ENCODE measurements at places on chromosomes 5 and 9.

DNA sequence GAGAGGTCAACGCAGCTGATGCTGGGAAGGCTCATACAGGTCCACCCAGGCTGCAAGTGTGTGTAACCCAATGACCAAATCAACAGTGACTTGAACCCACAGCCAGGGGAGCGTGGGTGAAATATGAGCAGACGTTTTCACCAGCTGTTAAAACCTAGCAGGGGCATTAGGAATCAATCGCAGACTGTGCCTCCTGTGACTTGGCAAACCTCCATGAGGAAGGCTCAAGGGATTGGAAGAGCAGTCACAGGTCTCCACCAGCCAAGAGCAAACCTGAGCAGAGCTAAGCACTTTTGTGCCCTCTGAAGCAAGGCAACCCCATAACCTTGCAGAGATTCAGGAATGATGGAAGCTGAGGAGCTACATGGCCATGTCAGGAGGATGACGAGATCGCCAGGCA is 25.5 kb downstream of the INSYN2B start:
- H3K4me3 ChIP-seq, result no peak overlapping the region
- no peak for DNase-seq
- H3K27ac ChIP-seq, result no peak overlapping the region
- H3K4me1 ChIP-seq, result peaks cover 2% of the 10 kb centered on the region

DNA sequence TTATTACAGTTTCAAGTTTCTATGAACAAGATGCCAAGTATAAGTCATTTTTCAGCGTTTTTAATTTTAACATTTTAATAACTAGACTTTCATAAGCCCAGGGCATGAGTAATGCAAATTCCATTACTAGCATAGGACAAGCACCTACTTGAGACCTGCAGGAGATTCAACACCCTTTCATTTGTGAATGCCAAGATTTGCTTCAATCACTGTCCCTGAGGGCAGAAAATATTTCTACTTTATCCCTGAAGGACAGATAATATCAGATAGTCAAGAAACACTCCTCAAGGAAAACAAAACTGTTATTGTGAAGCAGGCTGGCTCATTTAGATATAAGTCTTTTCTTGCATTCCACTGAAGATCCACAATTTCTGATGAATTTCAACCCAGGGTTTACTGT is 27.7 kb upstream of the ZNF622 start:
- H3K4me3 ChIP-seq, result no peak overlapping the region
- H3K36me3 ChIP-seq, result peaks cover 17% of the 10 kb centered on the region
- no peak overlapping the region for H3K27ac ChIP-seq
- H3K27me3 ChIP-seq, result no peaks in the 10 kb centered on the region
- no peaks in the 10 kb centered on the region for H3K4me1 ChIP-seq
- no peak for DNase-seq

- DNase-seq, result no peak
- no peaks in the 10 kb centered on the region for H3K27me3 ChIP-seq
- H3K4me3 ChIP-seq, result no peak overlapping the region
- H3K27ac ChIP-seq, result no peak overlapping the region
Observed at GRCh38 chr9:77839459-77840140, 191.5 kb upstream of the GNA14 start.

DNA sequence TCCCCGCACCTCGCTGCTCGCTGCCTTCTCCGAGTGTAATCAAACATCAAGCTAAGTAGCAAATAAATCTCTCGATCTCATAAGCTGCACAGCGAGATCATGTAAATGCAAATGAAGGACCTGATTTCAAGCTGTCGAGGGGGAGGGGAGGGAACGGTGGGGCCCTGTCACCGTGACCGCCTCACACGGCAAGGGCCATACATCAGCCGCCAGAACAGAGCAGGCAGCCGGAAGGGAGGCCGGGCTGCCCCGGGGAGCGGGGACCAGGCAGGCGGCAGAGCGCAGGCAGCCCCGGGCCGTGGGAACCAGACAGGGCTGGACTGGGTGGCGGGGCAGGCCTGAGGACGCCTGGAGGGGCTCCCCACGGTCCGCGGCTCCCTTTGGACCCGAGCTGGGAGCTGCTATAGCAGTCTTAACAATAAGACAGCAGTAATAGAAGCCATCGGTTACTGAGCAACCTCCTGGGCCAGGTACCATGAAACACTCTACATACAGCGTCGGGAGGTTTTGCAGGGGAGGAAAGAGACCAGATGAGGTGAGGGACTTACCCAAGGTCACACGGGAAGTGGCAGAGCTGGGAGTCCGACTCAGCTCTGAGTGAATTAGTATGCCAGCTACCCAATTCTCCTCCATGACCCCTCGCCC is 76.8 kb downstream of the CFAP77 start:
- peak overlapping the region; percentile 75 for H3K4me3 ChIP-seq
- peaks cover 53% of the 10 kb centered on the region for H3K27me3 ChIP-seq

GRCh38 chr9:82354279-82354659 is 365.7 kb downstream of the SPATA31D1 start:
- no peak for DNase-seq
- H3K4me1 ChIP-seq, result no peaks in the 10 kb centered on the region
- H3K36me3 ChIP-seq, result no peaks in the 10 kb centered on the region

GRCh38 chr5:76811214-76811613 is 7.6 kb upstream of the F2RL1 start:
- H3K36me3 ChIP-seq, result no peaks in the 10 kb centered on the region
- peaks cover 12% of the 10 kb centered on the region for H3K27me3 ChIP-seq
- H3K27ac ChIP-seq, result no peak overlapping the region
- DNase-seq, result no peak
- no peaks in the 10 kb centered on the region for H3K4me1 ChIP-seq

- DNase-seq, result no peak
- no peaks in the 10 kb centered on the region for H3K27me3 ChIP-seq
- H3K4me3 ChIP-seq, result no peak overlapping the region
- H3K36me3 ChIP-seq, result no peaks in the 10 kb centered on the region
- no peak overlapping the region for H3K27ac ChIP-seq
Observed at GRCh38 chr5:20524991-20525529, 537.1 kb upstream of the CDH18 start.

- H3K4me1 ChIP-seq, result peaks cover 64% of the 10 kb centered on the region
- H3K27me3 ChIP-seq, result no peaks in the 10 kb centered on the region
- peak overlapping the region; percentile 28 for H3K4me3 ChIP-seq
Observed at GRCh38 chr5:56095579-56096102, 100.9 kb upstream of the IL6ST start.

DNA sequence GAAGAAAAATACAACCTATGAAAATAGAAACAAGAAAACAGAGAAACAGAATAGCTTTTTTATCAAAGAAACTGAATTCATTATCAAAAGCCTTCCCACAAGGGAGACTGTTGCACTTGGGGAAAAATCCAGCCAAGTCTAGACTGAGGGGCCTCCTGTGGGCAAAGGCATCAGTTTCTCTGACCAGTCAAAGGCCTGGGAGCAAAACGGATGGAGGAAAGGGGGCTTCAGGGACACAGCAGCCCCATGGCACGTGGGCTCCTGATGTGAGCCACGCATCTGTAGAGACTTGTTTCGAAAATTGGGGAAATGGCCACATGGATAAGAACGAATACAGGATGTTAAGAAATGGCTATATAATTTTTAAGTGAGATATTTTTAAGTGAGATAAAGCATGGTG is 21.1 kb downstream of the ZDHHC11B start:
- no peak overlapping the region for H3K27ac ChIP-seq
- no peak overlapping the region for H3K4me3 ChIP-seq
- DNase-seq, result no peak
- H3K4me1 ChIP-seq, result peaks cover 4% of the 10 kb centered on the region

DNA sequence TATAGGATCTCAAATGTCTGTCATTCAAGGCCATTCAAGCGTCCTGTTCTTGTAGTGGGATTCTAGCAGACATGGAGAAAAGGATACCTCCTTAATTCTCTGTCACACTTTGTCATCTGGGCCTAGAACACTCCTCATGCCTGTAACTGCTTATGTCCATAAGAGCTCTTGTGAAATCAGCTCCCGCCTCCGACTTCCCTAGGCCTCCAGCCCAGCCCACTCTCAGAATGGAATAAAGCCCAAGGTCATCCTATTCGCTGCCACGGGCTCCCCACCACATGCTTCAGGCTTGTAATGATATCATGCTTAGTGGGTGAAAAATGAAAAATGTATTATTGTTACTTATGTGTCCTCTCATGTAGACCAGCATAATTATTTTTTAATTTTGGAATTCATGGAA is 632.5 kb downstream of the ISL1 start:
- DNase-seq, result no peak
- no peak overlapping the region for H3K4me3 ChIP-seq
- no peaks in the 10 kb centered on the region for H3K27me3 ChIP-seq
- no peaks in the 10 kb centered on the region for H3K4me1 ChIP-seq
- no peak overlapping the region for H3K27ac ChIP-seq
- H3K36me3 ChIP-seq, result no peaks in the 10 kb centered on the region

- no peak for DNase-seq
- H3K27ac ChIP-seq, result no peak overlapping the region
- no peaks in the 10 kb centered on the region for H3K36me3 ChIP-seq
- no peaks in the 10 kb centered on the region for H3K4me1 ChIP-seq
- H3K4me3 ChIP-seq, result no peak overlapping the region
Observed at GRCh38 chr9:98484162-98484561, 224.6 kb downstream of the GABBR2 start.
